Stimulated activated CD8-positive, alpha-beta memory T cell treated with anti-CD3 and anti-CD28 coated beads, Interleukin-4, amount 100 ng/mL, for 1 hour (primary cell): ENCODE measurements at places on chromosomes 4 and X.

DNA sequence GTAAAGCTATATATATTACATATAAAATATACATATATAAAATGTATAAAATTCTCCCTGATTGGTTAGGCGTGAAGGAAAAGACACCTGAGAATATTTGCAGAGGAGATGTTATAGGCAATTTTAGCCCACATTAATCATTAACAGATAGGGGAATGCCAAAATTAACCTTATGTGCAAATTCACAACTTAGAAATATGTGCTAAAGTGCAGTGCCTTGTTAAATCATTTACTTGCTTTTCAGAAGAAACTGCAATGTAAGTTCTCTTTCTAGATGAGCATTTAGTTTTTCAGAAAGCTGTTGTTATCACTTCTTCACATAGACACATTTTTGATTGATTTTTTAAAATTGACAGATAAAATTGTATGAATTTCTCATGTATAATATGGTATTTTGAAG lies 5.6 kb downstream of the TASL start:
- no peak for DNase-seq

DNA sequence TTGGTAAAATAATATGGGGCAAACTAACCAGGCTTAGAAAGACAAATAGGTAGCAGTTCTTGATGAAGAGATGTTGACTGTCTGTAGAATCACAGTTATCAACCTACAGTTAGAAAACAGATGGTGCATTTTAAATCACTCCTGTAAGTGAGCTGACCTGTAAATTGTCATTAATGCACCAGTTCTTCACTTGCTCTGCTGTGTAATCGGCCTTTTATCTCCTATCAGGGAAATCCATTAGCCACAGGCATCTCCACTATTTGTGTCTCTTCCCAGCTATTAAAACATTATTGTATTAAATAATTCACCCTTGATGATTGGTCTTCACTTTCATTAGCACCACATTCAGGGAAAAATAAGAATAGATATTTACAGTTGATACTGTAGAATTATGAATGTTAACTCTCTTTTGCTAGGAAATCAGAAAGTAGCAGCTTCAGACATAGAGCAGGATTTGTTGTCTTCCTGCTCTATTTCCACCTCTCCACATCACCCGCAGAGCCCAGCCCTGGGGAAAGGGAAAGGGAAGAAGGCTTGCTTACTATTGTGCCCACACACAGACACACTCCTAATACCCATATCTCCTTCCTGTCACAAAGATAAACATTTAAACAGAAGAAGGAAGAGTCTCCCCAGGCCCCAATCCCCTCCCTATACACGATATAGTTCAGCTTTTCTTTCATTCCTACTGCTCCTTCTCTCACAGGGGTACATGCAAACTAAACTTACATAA lies 97.1 kb downstream of the REELD1 start:
- no peak for DNase-seq

GRCh38 chr4:8851321-8852117 lies 20.1 kb downstream of the HMX1 start:
- DNase-seq = no peak

DNA sequence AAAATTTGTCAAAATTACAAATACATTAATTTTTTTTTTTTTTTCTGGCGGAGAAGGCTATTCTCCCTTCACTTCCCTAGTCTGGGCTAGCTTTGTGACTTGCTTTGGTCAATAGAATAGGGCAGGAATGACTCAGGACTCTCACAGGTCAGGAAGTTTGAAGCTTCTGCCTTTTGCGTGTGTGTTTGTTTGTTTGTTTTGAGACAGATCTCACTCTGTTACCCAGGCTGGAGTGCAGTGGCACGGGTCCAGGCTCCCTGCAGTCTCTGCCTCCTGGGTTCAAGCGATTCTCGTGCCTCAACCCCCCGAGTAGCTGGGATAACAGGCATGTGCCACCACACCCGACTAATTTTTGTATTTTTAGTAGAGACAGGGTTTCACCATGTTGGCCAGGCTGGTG lies 55.9 kb upstream of the USP9X start:
- no peak for DNase-seq

GRCh38 chr4:138659812-138660316 lies 355.7 kb upstream of the NOCT start:
- no peak for DNase-seq

DNA sequence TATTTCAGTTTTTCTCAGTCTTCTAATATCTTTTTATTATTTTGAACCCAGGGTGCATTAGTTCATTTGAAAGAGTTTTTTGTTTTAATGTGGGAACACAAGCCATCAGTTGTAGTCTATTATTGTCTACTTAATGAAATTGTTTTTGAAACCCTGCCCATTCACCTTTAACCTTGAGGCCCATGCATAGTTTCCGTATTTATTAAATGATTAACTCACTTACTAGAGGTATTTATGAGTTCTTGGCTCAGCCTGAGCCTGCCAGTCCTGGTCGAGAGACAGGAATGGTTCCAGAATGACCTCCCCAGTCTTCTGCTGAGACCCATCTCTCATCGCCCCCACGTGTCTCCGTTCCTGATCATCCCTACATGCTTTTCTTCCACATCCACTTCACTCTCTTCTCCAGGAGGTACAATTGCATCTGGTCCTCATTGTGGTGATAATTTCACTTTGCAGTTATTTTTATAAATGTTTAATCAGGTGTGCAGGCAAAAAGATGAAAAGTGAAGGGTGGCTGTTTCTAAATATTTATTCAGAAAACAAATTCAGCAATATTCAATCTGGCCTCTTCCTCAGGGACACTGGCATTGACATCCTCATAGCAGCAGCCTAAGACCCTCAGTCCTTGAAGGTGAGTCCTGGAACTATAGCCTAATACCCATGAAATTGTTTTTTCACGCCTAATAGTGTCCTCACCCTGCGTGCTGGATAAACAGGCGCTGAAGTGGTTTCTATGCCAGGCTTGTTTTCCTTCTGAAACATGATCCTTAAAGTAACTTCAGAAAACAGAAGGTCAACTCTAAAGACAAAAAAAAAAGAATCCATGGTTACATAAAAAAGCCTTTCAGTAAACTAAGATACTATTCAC lies 112.8 kb downstream of the KDR start:
- DNase-seq = no peak
